HCT116 (cell line): ENCODE measurements at places on chromosomes 1 and 21.

- no peak for DNase-seq
Observed at GRCh38 chr1:96698342-96698983, 23.1 kb upstream of the PTBP2 start.

GRCh38 chr1:235326719-235327558, 1.0 kb downstream of the ARID4B start:
- no peak for DNase-seq

DNA sequence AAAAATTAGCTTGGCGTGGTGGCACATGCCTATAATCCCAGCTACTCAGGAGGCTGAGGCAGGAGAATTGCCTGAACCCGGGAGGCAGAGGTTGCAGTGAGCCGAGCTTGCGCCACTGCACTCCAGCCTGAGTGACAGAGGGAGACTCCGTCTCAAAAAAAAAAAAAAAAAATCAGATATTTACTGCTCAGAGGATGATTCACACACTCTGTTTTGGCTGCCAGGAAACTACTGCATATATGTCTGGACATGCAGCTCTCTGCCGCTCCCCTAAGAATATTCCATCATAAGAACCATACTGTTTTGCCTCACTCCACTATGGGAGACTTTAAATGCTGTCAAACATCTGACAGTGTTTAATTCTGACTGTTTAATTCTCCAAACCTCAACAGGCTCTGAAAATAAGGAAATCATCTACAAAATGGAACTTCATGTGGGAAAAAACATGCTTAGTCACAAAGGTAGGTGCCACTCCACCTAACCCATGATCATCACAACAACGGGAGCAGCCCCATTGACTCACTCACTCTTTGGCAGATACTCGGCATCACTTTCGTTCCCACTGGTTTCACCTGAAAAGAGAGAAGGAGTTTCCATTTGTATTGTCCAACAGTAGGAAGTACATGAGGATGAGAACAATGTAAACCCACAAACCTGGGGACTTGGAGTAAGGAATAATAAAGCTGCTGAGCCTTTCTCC, 29.3 kb upstream of the BCAS2 start:
- no peak for DNase-seq

DNA sequence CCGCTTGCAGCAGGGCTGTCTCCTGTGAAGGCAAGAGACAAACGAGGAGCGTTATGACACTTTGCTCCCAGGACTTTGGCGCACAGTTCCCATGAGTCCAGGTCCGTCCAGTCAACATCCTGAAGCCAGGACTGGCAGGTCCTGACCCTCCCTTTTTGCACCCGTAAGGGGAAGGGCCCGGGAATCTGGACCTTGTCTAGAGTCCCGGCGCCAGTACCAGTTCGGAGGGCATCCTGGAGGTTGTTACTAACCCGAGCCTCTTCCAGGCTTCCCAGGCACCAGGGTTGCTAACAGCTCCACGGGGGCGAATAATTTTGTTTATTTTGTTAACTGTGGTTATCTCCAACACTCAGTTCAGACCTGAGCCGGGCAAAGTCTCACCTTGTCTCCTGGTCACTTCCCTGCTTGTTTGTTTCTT, 682 bp upstream of the RWDD3 start:
- no peak for DNase-seq

- peak; percentile 80 for DNase-seq
Observed at GRCh38 chr1:2189459-2190425, 4.8 kb downstream of the FAAP20 start.

- DNase-seq = no peak
Observed at GRCh38 chr1:53392460-53392859, 64.6 kb upstream of the LRP8 start.

- DNase-seq = peak; percentile 42
Observed at GRCh38 chr1:241706967-241707366, 54.9 kb downstream of the WDR64 start.

- no peak for DNase-seq
Observed at GRCh38 chr1:221315330-221315729, 426.6 kb downstream of the DUSP10 start.

DNA sequence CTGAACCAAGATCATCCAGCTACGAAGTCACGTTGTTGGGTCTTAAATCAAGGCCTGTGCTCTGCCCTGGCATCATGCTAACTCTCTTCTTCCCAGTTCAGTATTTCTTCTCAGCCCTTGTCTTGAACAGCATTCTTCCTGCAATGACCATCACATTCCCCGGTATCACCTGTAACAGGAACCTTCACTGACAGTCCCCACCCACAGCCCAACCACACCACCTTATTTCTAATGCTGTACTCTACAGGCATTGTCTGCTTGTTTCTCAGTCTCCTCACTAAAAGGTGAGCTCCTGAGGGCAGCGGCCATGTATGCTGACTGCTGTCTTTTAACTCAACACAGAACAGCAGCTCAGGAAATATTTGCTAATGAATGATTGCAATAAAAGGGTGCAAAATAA, 54.0 kb downstream of the DAB1 start:
- no peak for DNase-seq

GRCh38 chr1:167175901-167176300, 44.8 kb upstream of the POU2F1 start:
- no peak for DNase-seq
